Activated CD8-positive, alpha-beta T cell treated with anti-CD3 and anti-CD28 coated beads for 36 hours (primary cell): ENCODE measurements at places on chromosomes 2 and 18. TPM values are rescaled to one million over a fixed set of nuclear protein-coding genes. Genes with fewer than 3 reads are reported as not detected.

The TRMT61B gene
- total RNA-seq, result 14.5 TPM

The FNDC4 gene
- not detected for total RNA-seq

The GCFC2 gene
- 29.8 TPM for total RNA-seq

The PPP1R1C gene
- not detected for total RNA-seq

The LINC00305 gene
- total RNA-seq, result not detected

The SERPINB10 gene
- total RNA-seq, result not detected

The CRIM1 gene
- total RNA-seq, result 14.4 TPM

The TMEM247 gene
- not detected for total RNA-seq

The TMEM178A gene
- 0.31 TPM for total RNA-seq

The FOXD4L1 gene
- 0.23 TPM for total RNA-seq

The FLACC1 gene
- 0.59 TPM for total RNA-seq

The LHCGR gene
- total RNA-seq, result not detected

The CEP76 gene
- 12.5 TPM for total RNA-seq

The ALPP gene
- total RNA-seq, result not detected

The VSNL1 gene
- not detected for total RNA-seq

The GCA gene
- 25.2 TPM for total RNA-seq

The DYNAP gene
- not detected for total RNA-seq
